ENCODE measurements at places on chromosomes 4 and X.

GRCh38 chrX:153917869-153918268, 8.2 kb downstream of the ARHGAP4 start:
- no peak for DNase-seq

DNA sequence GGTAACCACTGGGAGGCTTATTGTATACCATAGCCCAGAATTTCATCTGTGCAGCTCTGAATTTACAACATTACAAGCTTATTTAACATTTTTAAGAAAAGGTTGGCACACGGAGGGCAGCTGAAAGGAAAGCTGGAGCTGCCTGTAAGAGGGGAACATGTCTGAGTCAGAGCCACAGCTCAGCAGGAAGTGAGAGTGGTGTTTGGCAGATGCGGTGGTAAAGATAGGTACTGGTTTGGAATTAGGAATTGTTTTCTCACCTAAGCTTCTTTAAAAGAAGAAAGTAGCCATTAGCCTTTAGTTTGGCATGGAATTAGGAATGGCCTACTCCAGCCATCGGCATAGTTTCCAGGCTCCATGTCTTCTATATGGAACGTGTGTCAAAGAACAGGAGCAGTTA, 172.5 kb upstream of the ANXA3 start:
- no peak for DNase-seq

- DNase-seq, result no peak
Measured at GRCh38 chrX:153717445-153717844, 6.7 kb downstream of the BCAP31 start.

GRCh38 chrX:153746359-153746758, 17.7 kb upstream of the PLXNB3 start:
- no peak for DNase-seq

DNA sequence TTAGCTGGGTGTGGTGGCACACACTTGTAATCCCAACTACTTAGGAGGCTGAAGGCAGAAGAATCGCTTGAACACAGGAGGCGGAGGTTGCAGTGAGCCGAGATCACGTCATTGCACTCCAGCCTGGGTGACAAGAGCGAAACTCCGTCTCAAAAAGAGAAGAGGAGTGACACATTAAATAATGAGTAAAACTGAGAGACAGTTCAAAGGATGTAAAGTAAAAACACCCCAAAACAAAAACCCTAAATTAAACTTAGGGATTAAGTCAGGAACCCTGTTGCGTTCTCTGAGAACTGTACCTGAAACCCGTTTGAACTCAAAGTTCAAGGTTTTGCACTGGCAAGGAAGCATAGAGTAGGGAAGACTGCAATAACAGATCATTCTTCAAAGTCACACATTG, 141.7 kb downstream of the BRWD3 start:
- no peak for DNase-seq

GRCh38 chrX:68644861-68645260, 2.6 kb upstream of the STARD8 start:
- DNase-seq, result no peak

- no peak for DNase-seq
Measured at GRCh38 chr4:1008840-1009541, 2.4 kb upstream of the FGFRL1 start.

GRCh38 chrX:44157283-44157682, 184.1 kb upstream of the NDP start:
- DNase-seq, result no peak
